ENCODE measurements at places on chromosomes 5 and 9.

DNA sequence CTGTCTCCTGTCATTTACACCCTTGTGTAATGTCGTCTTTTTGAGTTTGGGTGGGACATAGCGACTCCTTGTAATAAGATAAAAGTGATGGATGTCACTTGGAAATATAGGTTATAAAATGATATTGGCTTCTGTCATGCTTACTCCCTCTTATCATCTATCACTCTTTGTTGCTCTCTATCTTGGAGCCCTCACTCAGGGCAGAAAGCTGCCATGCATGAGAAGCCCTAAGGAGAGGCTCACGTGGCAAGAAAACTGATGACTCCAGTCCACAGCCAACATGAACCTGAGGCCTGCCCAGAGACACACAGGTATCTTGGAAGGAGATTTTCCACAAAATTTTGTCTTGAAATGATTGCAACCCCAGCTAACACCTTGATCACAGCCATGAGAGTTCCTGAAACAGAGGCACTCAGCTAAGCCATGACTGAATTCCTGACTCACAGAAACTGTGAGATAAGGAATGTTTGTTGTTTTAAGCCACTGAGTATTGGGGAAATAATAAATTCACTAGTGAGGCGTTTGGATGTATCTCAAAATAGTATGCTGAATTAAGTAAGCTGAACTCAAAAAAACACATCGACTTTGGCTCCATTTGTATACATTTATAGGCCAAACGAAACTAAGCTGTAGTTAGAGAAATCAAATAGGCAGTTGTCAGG is 216.7 kb downstream of the CDH18 start:
- DNase-seq: no peak

- DNase-seq: no peak
Measured at GRCh38 chr9:136112541-136112940, 6.1 kb downstream of the TMEM250 start.

- no peak for DNase-seq
Measured at GRCh38 chr5:19564036-19564435, 424.0 kb downstream of the CDH18 start.

DNA sequence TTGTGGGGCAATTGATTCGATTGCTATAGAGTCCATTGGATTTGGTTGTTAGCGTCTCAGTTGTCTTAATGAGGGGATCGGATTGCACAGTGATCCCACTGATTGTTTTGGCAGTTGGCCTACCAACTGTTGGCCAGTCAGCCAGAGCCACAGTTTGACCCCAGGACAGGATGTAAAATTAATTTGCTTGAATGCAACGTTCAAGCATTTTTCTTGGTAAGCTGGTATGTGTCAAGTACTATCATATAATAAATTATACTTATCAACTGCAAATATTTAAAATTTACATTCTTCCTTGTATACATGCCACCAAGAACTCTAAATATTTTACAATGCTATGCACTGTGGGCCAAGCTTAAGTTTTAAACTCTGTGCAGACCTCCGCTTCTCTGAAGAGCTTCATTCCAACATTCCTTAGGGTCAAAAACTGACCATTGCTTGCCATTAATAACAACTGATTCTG is 80.4 kb upstream of the OSMR start:
- DNase-seq: no peak

GRCh38 chr5:68196876-68197275 is 18.7 kb upstream of the PIK3R1 start:
- DNase-seq: no peak

- DNase-seq: no peak
Measured at GRCh38 chr5:154873791-154874331, 15.4 kb downstream of the CNOT8 start.

GRCh38 chr5:61333321-61333953 is 1.4 kb downstream of the ZSWIM6 start:
- peak; percentile 42 for DNase-seq

GRCh38 chr9:120619751-120620655 is 40.0 kb upstream of the CDK5RAP2 start:
- peak; percentile 58 for DNase-seq

DNA sequence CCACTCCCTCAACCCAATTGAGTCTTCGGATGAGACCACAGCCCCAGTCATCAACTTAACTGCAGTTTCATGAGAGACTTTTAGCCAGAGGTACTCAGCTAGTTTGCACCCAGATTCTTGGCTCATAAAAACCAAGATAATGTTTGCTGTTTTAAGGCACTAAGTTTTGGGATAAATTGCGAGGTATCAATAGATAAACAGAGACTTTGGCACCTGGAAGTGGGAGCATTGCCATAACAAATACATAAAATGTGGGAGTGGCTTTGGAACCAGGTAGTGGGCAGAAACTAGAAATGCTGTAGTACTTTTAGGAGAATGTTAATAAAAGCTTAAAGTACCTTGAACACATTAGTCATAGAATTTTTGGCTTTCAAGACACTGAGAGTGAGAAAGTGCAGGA is 439.8 kb downstream of the SH3GL2 start:
- no peak for DNase-seq

- DNase-seq: no peak
Measured at GRCh38 chr9:121285835-121286687, 18.1 kb downstream of the GSN start.

DNA sequence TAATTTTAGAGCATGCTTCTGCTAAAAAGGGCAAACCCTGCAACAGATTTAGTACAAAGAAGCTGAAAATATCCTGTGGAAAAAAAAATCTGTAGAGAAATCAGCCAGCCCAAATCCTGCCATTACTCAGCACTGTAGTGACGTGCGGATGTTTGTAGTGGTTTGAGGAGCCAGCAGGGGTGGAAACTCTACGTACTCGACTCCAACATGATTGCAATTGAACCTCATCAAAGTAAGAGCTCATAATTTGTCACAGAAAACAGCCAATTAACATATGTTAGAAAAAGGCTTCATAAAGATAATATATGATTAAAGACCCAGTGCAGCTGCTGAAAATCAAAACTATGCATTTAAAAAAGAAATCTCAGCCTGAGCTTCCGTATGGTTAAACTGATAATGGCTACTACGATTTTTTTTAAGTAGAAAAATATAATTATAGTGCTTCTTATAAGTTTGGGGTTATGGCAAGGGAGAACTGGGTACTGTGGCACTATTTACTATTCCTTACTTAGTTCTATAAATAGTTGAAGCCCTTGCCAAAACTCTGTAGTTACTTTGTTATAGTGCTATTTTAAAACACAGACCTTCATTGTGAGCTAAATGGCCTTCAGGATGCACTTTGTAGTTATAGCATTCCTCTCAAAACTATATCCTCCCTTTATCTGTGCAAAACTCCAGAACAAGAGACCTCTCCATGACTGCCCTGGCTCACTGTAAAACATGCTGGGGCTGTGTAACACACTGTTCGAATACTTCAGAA is 49.4 kb downstream of the MEF2C start:
- no peak for DNase-seq

- DNase-seq: peak; percentile 89
Measured at GRCh38 chr9:127825319-127826051, 22.8 kb downstream of the FPGS start.

DNA sequence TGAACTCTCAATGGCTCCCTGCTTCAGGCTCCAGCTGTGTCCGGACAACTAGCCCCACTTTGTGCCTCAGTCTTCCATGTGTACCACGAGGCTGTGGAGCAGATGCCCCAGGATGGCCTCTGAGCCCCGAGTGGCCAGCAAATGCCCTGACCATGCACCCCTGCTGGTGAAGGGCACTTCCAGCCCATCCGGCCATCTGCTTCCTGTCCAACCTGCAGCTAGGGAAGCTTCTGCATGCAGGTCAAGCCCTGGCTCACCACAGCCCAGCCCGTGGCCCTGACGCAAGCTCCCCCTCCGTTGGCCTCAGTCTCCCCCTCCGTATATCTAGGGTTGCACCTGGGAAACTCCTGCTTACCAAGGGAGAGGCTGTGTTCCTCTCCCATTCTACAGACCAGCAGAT is 4.8 kb downstream of the NINJ1 start:
- no peak for DNase-seq

GRCh38 chr5:142364251-142365145 is 39.7 kb upstream of the SPRY4 start:
- no peak for DNase-seq

- DNase-seq: no peak
Measured at GRCh38 chr9:103193992-103194391, 198.9 kb downstream of the CYLC2 start.

DNA sequence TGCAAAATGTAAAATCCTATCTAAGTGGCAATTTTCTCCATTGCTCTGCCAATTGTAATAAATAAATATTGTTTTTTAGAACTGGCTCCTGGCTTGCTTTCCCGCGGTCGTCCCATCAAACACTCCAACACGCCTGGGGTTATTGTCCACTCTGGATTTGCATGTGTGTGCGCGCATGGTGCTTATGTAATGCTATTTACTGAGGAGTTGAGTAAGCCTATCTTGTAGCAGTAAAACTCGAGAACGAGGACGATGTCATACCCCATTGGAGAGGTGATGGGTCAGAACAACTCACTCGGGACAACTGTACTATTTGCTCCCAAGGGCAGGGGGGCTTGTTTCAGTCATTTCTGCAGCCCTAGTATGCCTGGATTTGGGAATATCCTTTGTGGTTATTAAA is 220.9 kb downstream of the PAX5 start:
- no peak for DNase-seq

DNA sequence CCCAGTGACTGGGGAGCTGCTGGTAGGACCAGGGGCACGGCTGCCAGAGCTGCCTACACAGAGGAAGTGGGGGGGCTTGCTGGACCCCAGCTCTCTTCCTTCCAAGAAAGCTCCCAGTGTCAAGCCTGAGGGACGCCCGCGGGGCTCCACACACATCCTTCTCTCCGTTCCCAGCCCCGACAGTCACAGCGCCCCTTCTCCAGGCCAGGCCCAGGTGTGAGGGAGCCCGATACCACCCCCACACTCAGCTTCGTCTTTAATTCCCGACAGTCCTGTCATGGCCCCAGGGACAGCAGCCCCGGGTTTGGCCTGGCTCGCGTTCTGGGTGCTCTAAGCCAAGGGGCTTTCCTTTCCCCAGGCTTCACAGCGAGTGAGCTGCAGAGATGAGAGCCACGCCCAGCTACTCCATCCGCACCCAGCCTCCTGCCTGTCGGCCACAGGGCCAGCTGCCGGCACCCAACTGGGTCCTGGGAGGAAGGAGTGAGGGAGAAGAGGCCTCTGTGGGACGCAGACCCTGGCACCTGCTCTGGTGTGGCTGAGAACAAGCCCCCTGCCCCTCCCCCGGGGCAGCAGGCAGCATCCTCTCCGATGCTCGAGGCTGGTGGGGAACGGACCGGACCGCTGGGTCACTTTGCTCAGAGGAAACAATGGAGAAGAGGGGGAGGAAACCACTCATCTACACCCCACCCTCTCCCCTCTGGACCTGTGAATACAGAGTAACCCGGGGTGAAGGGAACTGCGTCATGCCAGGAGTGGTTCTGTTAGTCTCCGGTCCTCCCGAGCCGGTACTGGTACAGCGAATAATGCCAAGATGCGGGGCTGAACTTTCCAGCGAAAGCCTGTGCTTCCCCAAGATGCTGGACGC is 53.9 kb upstream of the PHYKPL start:
- no peak for DNase-seq

DNA sequence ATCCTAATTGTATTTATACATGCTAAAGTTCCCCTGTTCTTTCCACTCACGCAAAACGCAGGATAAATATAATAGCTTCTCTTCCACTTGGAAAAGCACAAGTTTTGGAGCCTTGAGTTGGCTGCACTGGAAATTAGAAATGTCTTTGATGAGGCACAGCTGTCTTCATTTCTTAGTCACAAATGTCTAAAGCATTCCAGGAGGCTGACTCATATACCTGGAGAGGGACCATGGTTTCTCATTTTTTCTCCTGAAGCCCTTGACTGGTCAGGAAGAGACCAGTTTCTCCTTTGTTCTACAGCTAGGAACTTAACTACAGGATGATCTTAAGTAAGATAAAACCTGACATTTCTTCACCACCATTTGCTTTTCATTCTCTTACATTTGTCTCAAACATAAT is 16.2 kb downstream of the MTX3 start:
- DNase-seq: no peak

Data from neural crest cell (in vitro differentiated cells).